ENCODE measurements at places on chromosomes 6 and 20. TPM values are rescaled to one million over a fixed set of nuclear protein-coding genes. Genes with fewer than 3 reads are reported as not detected.

ARG1 gene
- total RNA-seq, result 4.5 TPM

SNAP91 gene
- 68.5 TPM for total RNA-seq

CGA gene
- total RNA-seq, result not detected

EMILIN3 gene
- 27.2 TPM for total RNA-seq

GPR63 gene
- total RNA-seq, result 5.6 TPM

ALDH8A1 gene
- 1.4 TPM for total RNA-seq

SMPD2 gene
- 7.9 TPM for total RNA-seq

BTN1A1 gene
- not detected for total RNA-seq

HLA-DMB gene
- total RNA-seq, result 4.9 TPM

C20orf141 gene
- not detected for total RNA-seq

VIP gene
- 0.77 TPM for total RNA-seq

TRIM38 gene
- total RNA-seq, result 5.3 TPM

C6orf132 gene
- total RNA-seq, result 4.4 TPM

MROH8 gene
- 8.4 TPM for total RNA-seq

HTR1E gene
- 0.33 TPM for total RNA-seq

PRND gene
- total RNA-seq, result 14.6 TPM

C4B gene
- 12.1 TPM for total RNA-seq

RNF182 gene
- total RNA-seq, result 18.4 TPM

TBX18 gene
- total RNA-seq, result 38.1 TPM

GSTA5 gene
- total RNA-seq, result not detected

TNFRSF6B gene
- 5.4 TPM for total RNA-seq

ADGRF5 gene
- 28.0 TPM for total RNA-seq

KCNK16 gene
- total RNA-seq, result not detected

CBFA2T2 gene
- 44.0 TPM for total RNA-seq

SLC18B1 gene
- 14.8 TPM for total RNA-seq

PROKR2 gene
- not detected for total RNA-seq

SLC4A11 gene
- 1.8 TPM for total RNA-seq

RBL1 gene
- total RNA-seq, result 25.1 TPM

FITM2 gene
- total RNA-seq, result 9.3 TPM

PPIL1 gene
- 34.3 TPM for total RNA-seq

MEP1A gene
- total RNA-seq, result not detected

STMND1 gene
- total RNA-seq, result not detected

DEF6 gene
- 7.1 TPM for total RNA-seq

MDFI gene
- 30.1 TPM for total RNA-seq

PPP1R3G gene
- 2.8 TPM for total RNA-seq

GSTA3 gene
- not detected for total RNA-seq

CTCFL gene
- 0.27 TPM for total RNA-seq

Measured in camera-type eye (tissue), 1 donor.